ENCODE measurements at places on chromosomes 12 and 14.

GRCh38 chr14:72683787-72684186 is 210.1 kb downstream of the DPF3 start:
- DNase-seq = no peak

DNA sequence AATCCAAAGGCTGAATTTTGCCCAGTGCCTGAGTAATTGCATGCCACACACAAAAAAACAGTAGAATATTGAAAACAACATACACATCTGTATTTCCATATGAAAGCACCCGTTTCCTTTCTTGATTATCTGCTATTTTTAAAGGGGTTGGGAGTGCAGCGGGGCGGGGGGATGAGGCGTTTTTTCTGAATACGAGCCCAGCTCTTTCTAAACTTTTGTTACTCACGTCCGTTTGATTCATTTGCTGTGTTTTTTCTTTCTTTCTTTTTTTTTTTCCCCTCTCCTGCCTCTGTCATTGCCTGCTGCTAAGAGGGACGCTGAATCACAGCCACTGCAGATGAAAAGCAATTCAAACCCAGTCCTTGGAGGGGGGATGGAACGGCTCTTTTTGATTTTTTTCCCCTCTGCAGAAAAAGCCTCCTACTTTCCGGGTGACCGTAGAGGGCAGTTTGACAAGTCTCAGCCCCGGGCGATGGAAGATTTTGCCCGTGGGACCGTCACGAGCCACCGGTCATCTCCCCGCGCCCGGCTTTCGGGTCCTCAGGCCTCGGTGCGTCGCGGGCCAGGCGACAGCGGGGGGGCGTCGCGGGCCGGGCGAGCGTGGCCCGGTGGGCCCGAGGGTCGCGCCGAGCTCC is 572 bp upstream of the RASSF8 start:
- DNase-seq = no peak

- no peak for DNase-seq
These were observed 16.4 kb upstream of the PLEKHH1 start for GRCh38 chr14:67516676-67517075.

DNA sequence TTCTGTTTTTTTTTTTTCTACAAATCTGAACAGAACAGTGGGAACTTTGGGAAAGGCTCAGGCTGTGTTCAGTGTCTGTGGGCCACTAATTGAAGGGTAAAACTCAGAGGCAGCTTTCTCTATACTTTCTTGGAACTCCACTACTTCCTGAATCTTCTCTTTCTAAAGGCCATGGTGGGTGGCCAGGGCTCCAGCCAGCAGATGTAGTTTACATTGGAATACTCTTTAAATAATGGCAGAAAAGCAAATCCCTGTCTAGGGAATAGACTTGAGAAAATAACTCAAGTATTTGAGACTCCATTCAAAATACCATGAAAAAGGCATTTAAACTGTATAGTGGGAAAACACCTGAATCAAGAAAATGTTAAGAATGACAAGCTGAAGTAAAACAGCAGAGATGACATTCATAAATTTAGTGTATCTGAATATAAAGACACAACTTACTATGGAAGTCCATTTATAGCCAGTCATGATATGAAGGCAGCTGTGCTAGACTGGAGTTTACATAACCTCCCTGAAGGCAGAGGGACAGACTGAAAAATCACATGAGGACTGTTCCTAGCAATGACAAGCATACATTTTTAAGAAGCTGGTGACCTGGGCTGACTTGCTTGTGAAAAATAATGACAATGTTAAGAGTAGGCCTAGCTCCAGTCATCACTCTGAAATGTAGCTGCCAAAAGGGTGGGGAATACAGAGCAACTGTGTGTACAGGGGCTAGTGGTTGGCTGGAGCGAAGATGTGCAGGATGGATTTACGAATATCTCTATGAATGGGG is 168.6 kb downstream of the STXBP6 start:
- no peak for DNase-seq

DNA sequence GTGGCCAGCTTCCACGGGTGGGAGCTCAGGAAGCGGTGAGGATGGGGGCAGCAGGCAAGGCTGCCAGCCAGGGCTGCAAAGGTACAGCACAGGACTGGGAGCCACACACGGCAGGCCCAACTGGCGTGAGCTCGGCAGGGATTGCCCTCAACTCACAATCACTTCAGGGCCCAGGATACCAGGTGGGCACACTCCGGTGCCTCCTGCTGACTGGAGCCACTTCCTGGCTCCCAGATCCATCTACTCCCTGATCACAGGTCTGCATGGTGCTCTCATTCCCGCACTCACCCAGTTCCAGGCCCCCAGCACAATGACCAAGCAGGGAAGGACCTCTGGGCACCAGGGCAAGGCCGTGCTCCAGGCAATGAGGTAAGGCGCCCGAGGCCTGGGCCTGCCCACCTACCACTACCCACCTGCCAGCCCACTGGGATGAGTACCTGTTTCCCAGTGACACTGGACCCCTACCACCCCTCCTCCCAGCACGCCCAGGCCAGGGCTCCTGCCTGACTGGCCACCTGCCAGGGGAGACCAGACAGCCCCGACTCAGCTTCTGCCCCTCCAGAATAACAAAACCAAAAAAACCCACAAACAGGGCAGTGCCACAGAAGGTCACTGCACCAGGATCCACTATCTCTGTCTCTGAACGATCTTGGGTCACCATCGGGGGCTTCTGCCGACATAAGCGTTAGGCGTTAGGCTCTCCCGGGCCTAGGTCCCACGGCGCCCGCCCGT is 1.8 kb downstream of the JAG2 start:
- no peak for DNase-seq

- no peak for DNase-seq
These were observed 233.2 kb downstream of the MDGA2 start for GRCh38 chr14:47442211-47442610.

GRCh38 chr14:101207897-101208296 is 304.4 kb upstream of the RTL1 start:
- DNase-seq = no peak

DNA sequence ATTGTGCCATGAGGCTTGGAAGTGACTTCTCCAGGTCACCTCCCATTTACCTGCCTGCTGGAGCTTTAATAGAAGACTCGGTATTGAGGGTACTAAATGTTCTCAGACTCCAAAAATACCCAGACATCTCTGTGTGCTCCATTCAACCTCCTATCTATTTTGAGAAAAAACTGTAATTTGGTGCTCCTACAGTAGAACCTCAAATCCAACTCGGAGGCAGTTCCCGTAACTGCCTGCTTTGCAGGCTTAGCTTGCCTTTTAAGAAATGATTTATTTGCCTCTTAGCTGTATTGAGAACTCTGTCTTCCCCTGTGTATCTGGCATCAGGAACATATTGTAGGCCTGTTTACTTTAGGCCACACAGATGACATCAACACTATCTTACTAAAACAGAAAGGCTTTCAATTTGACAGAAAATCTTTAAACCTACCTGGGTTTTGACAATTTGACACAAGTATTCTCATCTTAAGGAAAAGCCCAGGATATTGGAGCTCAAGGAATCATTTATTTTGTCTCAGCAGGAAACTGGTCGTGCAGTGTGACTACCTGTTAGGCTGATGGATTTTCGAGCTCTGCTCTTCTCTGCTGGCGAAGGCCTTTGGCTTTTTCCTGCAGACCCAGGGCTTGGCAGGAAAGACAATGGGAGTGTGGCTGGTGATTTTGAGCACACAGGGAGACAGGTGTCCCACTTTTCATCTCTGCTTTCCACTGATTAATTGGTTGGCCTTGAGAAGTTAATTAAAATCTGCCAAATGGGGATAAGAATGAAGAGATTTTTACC is 314.8 kb downstream of the SNAPC1 start:
- no peak for DNase-seq

DNA sequence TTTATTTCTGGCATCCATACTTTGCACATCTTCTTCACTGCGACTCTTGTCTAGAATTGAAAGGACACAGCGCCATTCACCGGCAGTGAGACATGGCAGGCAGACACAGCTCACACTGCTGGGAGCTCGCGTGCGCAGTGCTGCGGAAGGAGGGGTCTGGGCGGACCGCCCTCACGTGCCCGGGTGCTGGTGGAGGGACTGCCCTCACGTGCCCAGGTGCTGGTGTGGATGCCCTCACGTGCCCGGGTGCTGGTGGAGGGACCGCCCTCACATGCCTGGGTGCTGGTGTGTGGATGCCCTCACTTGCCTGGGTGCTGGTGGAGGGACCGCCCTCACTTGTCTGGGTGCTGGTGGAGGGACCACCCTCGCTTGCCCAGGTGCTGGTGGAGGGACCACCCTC is 27.9 kb upstream of the GOLGA3 start:
- DNase-seq = no peak

GRCh38 chr12:106897981-106898901 is 57.5 kb upstream of the TMEM263 start:
- no peak for DNase-seq

- no peak for DNase-seq
These were observed 5.7 kb downstream of the ETFRF1 start for GRCh38 chr12:25200703-25201102.

DNA sequence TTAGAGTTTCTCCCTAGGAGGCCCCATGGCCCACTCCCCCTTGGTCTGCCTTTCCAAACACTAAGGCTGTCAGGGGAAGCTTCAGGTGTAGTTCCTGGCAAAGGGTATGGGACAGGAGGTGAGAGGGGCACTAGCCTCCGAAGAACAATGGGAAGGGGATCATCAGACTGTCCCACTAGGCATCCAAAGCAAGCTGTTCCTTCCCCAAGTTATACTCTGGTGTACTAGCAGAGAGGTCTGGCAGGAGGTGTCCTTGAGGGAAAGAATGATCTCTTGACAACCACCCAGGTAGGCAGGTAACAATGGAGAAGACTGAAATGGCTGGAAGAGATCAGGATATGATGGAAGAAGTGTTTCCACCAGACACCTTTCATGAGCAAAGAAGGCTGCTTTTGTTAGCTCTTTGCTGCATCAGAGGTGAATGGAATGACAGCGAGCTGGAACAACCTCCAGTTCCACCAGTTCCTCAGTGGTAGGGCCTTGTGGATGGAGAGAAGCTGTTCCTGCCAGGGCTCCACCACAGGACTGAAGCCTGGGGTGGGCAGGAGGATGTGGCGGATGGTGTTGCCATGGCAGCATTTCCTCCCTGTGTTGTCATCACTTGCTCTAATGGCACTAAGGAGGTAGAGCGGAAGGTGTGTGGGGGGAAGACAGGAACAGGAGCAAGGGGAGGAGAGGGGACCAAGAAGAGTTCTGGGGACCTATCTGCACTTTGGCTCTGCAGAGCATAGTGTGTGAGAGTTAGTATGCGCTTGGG is 2.3 kb upstream of the AGAP2 start:
- peak; percentile 88 for DNase-seq

- DNase-seq = no peak
These were observed 142.4 kb downstream of the PRKCH start for GRCh38 chr14:61463664-61464285.

GRCh38 chr12:49098035-49098451 is 3.4 kb upstream of the DHH start:
- DNase-seq = peak; percentile 44

- no peak for DNase-seq
These were observed 896 bp upstream of the CDKN1B start for GRCh38 chr12:12716151-12716792.

DNA sequence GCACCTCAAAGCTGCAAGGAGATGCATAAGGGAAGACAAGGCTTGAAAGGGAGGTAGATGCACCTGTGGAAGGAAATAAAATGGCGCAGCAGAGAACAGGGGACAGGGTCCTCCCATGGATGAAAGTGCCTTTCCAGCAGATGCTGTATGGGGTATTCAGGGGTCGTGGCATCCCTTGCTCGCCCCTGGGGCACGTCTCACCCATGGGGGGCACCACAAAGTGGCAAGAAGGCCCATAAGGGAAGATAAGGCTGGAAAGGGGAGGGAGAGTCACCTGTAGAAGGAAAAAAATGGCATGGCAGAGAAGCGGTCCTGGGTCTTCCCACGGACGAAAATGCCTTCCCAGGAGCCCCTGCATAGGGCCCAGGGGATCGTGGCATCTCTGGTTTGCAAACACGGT is 265.1 kb downstream of the ALG10 start:
- no peak for DNase-seq

- no peak for DNase-seq
These were observed 44.4 kb downstream of the ADGRD1 start for GRCh38 chr12:130998136-130998535.

- no peak for DNase-seq
These were observed 584 bp downstream of the ACSM4 start for GRCh38 chr12:7304456-7304855.
